ENCODE measurements at places on chromosomes 5 and 9.

DNA sequence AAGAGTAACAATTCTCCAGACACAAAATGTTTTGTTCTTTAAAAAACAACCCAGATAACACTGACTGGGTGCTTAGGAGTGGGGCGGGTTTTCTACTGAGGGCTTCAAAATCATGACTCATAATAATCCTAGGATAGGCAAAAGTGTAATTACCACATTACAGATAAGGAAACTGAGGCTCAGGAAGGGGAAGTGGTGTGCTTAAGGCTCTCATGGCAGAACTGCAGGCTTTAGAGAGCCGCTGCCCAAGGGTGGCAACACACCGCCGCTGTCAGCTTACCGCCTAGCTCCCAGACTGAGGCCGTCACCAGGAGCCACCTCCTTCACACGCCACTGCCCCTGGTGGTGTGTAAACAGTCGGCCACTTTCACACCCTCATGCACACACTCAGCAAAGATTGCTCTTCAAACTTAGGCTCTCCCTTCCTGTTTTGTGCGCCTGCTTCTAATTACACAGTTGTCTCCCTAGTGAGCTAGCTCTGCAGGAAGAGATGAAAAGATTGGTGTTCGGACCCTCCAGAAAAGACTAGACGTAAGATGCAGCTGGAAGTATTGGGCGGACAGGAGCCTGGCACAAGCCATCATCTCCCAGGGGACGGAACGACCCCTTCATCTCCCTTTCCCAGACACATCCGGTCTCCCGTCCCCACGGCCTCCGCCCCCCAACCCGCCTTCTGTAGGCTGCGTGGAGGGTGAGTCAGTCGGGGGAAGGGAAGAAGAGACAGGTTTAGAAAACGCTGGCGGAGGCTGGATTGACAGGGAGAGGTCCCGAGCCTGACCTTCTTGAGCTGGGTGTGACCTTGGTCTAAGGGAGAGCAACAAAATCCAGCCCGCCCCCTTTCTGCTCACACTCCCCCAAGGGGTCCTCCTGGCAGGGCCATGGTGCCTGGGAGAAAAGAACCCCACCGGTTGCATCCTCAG lies 162.7 kb downstream of the SYK start:
- DNase-seq: no peak

- no peak for DNase-seq
Measured at GRCh38 chr5:169164481-169164925, 136.4 kb downstream of the SLIT3 start.

DNA sequence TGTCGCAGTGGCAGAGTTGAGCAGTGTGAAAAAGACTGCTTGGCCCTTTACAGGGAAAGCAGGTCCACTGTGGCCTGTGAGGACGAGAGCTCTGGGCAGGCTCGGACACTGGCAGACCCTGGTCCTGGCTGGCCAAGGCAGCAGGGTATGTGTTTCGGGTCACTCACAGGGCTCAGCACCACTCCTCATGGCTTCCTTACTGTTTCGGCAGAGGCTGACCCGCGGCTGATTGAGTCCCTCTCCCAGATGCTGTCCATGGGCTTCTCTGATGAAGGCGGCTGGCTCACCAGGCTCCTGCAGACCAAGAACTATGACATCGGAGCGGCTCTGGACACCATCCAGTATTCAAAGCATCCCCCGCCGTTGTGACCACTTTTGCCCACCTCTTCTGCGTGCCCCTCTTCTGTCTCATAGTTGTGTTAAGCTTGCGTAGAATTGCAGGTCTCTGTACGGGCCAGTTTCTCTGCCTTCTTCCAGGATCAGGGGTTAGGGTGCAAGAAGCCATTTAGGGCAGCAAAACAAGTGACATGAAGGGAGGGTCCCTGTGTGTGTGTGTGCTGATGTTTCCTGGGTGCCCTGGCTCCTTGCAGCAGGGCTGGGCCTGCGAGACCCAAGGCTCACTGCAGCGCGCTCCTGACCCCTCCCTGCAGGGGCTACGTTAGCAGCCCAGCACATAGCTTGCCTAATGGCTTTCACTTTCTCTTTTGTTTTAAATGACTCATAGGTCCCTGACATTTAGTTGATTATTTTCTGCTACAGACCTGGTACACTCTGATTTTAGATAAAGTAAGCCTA lies 15.7 kb downstream of the SQSTM1 start:
- no peak for DNase-seq

- no peak for DNase-seq
Measured at GRCh38 chr9:113964495-113965170, 88.5 kb downstream of the ZNF618 start.

DNA sequence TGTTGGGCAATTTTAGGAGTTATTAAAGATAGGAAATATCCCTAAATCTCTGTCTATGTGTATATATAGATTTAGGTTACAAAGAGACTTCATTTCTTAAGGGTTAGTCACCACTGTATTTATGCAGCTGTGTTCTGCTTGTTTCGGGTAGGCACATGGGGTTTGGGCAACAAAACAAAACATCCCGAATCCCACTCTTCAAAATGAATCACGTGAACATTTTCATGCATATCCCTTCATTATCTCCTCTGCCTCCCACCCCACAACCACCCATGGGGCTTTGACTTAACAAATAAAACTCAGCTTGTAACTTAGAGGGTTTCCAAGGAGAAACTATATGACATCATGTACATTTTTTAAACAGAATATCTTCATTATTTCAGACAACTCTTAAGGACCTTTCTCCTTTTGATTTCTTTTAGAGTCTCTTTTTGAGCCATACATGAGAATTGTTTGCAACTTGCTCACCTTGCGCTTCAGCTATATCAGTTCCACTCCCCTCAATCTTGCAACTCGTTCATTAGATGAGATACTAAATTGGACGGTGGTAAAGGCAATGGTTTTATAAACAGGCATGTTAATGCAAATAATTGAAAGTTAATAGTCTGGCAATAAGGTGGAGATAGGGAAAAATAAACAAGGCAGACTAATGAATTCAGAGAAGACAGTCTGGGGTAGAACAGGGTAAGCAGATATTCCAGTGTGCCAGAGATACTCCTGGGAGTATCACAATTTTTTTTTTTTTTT lies 136.7 kb downstream of the CD180 start:
- no peak for DNase-seq

DNA sequence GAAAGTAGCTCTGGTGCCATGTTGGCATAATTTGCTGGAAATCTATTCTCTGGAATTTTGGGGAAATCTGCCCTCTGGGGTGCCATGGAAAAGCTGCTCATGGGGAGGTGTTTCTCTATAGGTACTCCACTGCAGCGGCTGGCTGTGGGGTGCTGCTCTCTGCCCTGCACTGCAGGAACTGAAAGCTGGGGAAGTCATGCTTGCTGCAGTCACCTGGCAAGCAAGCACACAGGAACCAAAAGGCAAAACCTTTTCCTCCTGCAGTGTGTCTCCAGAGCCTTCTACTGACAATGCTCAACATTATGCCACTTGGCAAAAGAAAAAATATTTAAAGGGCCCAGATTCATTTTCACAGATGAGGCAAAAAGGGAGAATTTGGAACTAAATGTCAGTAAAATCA lies 25.8 kb upstream of the CARNMT1 start:
- no peak for DNase-seq

GRCh38 chr5:60972231-60972630 lies 27.2 kb downstream of the NDUFAF2 start:
- peak; percentile 24 for DNase-seq

GRCh38 chr5:157113002-157113401 lies 4.2 kb upstream of the HAVCR2 start:
- DNase-seq: no peak

DNA sequence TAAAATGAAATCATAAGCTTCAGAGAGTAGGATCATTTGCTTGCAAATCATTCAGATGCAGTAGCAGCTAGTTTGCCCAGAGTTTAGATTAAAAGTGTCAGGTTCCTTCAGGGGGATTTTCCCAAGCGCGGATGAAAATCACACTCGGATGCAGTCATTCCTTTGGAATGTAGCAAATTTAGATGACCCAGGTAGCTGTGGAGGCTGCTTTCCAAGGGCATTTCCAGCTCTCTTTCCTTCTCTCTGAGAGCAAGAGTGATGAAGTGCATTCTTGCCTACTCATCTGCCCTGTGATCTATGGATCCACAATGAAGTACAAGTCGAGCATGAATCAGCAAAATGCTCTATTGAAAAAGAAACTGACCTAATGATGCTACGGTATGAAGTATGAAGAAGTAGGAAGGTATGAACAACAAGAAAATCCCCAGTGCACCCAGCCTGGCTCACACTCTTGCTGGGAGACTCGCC lies 200.2 kb downstream of the PLK2 start:
- DNase-seq: no peak

DNA sequence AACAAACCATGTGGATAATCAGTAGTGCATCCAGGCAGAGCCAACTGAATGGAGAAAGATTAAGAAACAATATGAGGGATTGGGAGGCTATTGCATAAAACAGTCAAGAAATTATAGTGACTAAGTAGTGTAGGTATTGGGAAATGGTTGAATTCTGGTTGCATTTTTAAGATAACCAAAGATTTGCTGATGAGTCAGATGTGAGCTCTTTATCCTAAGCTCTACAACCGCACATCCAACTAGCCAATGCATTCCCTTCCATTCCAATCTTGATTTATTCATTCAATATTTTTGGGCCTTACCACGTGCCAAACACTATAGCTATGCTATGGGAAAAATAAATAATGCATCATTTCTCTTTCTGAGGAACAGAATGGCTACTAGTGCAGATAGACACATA lies 524.5 kb upstream of the RGMB start:
- no peak for DNase-seq

DNA sequence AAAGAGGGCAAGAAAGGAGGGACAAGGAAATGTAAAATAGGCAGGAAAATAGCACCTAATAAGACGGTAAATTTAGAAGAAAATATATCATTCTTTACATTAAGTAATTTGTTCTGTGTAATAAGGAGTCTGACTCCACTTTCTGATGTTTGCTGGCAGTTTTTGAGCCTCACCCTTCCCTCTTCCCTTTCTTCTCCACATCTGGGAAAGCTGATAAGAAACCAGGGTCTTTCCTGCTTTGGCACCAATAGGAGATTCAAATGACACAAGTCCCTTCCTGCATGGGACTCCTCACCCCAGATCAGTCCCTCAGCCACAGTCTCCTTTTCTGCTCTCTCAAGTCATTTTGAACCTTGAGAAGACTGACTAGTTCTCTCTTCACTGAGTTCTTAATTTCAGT lies 31.2 kb upstream of the LECT2 start:
- no peak for DNase-seq

- no peak for DNase-seq
Measured at GRCh38 chr5:67315082-67315989, 118.7 kb upstream of the CD180 start.

DNA sequence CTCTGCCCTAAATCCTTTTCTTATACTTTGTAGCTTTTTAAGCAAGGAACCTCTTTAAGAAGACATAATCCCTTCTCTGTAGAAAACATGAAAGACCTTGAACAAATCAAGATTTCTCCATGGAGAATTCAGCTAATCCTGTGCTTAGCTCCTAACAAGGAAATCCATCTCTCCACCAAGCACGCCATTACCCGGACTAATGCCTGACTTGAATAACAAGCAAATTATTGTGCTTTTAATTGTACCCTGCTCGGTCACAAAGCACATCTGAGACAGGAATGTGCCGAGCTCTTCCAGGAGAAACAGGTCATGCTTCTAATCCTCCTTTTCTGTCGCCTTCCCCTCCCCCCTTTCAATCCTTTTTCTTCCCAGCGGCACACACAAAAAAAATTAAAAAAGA lies 141.3 kb downstream of the PSAT1 start:
- DNase-seq: no peak

DNA sequence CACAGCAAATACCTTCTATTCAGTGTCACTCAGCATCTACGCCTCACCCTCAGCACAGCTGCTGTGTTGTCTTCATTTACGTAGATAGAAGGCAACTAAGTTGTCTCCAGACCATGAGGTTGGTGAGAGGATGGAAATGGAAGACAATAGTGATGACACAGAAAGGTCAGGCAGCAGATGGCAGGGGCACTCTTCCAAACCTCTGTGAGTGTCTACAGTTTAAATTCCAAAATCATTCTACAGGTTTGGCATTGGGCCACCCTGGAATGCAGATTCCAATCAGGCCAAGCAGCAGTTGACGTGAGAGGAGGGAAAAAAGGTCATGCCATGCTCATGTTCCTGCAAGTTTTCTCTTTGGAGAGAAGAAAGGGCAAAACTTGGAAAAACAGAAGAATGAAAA lies 68.7 kb upstream of the ADAMTSL1 start:
- no peak for DNase-seq

DNA sequence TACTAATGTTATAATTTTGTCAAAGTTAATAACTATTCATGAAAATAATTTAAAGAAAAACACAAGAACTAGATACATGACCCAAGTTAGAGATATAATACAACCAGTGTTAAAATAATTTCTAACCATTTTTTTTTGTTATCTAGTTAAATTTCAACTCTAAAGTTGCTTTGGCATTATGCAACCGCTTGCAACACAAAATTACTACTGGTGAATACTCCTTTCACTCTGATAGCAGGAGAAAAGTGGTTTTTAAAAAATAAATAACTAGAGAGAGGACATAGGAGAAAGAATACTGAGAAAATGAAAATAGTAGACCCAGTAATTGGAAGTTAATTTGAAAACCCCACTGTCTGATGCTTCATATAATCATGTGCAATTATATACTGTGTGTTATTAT lies 622.4 kb upstream of the GRIN3A start:
- DNase-seq: no peak

- DNase-seq: no peak
Measured at GRCh38 chr9:32574858-32575257, 1.9 kb upstream of the NDUFB6 start.

GRCh38 chr9:82665324-82665723 lies 397.6 kb downstream of the RASEF start:
- DNase-seq: no peak

DNA sequence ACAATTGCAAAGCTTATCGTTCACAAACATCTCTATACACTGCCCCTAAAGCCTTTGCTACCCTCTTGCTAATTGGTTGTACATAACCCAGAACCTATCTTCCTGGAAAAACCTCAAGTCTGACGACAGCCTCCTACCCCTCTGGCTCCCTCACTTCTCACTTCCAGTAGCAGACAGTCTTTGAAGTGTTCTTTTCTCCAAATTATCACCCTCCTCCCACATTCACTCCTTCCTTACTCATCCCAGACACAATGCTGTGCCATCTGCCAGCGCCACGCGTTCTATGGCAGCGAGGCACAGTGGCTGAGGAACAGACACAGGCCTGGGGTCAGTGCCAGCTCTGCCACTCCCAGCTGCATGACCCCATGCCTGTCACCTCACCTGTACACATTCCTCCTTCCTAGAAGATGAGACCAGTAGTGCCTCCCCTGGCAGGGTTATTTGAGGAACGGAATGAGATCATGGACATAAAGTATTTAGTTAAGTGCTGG lies 27.7 kb downstream of the CLTA start:
- DNase-seq: no peak

GRCh38 chr5:18314192-18314778 lies 680.0 kb downstream of the TAF11L14 start:
- no peak for DNase-seq

DNA sequence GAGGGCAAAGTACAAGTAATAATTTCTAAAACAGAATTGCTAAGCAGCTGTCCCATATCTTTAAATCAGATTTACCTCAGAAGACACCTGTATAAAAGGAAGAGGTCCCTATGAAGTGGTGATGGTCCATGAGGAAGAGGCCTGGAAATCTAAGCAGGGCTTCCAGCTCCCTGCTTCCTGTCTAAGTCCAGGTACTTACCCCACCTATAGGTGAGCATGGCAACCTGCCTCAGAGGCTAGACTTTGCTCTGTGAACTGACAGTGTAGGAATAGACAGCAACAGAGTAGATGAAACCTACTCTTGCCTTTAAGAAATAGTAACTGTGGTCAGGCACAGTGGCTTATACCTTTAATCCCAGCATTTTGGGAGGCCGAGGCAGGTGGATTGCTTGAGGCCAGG lies 55.8 kb upstream of the ARRDC3 start:
- no peak for DNase-seq

- DNase-seq: no peak
Measured at GRCh38 chr9:127455324-127455992, 4.1 kb downstream of the LRSAM1 start.
